ENCODE measurements at places on chromosomes 11 and 22.

DNA sequence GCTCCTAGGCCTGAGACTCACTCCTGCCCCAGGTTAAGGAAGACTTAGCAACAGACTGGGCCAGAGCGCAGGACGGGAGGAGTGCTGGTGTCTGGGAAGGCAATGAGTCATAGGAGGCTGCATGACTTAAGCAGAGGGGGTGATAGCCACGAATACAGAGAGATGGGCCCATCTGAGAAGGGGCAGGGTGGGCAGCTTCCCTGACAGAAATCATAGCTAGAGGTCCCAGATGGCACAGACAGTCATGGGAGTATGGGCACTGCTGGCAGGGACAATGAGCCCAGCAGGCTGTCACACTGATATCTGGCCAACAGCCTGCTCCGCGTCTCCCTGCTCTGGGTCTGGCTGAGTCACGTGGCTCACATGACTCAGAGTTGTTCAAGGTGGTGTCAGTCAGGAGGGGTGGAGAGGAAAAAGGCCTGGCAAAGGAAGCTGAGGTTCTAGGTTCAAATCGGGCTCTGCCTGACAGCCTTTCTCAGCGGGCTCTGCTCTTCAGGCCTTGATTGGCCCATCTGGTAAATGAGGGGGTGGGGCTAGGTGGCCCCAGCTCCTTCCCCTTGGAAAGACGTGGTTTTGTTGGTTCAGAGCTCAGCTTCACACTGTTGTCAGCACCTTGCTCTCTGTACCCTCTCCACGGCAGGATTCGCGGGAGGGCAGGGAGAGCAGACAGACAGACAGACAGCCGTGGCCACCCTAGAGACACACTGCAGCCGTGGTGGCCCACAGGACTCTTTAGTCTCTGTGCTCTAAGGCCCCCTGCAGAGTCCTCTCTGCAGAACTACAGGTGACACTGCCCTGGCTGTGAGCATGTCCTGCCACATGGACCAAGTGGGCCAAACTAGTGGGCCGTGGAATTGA is 47.8 kb downstream of the DBX1 start:
- no peak for DNase-seq

DNA sequence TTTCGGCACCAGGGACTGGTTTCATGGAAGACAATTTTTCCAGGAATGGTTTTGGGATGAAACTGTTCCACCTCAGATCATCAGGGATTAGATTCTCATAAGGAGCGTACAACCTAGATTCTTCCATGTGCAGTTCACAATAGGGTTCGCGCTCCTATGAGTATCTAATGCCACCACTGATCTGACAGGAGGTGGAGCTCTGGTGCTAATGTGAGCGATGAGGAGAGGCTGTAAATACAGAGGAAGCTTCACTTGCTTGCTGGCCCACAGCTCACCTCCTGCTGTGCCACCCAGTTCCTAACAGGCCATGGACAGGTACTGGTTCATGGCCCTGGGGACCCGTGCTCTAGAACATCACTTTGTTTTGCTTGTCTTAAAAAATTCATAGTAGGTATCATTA is 41.8 kb upstream of the AMPD3 start:
- peak; percentile 35 for DNase-seq

- no peak for DNase-seq
These were observed 2.8 kb downstream of the KCTD14 start for GRCh38 chr11:78020246-78020645.

DNA sequence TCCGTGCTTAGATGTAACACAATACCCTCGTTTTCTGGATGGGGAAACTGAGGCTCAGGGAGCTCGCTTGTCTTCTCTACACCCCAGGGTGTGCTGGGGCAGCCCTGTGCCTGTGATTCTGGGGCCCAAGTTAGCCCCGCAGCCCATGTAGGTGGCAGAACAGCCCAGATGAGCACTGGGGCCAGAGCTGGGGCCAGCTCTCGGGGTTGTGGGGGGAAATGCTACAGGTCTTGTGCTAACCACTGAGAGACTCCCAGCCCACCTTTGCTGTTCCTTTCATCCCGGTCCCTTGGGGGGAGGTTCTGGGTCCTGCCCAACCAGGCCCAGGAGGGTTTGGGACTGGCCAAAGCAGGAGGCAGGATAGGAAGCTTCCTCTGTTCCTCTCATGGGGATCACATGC is 13.5 kb downstream of the MYEOV start:
- no peak for DNase-seq

DNA sequence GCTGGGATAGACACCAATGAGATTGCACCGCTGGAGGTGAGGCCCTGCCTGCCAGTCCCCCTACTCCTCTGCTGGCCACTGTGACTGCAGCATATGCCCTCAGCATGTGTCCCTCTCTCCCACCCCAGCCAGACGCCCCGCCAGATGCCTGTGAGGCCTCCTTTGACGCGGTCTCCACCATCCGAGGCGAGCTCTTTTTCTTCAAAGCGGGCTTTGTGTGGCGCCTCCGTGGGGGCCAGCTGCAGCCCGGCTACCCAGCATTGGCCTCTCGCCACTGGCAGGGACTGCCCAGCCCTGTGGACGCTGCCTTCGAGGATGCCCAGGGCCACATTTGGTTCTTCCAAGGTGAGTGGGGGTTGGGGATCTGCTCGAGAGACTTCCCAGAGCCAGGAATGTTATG is 5.7 kb upstream of the SMARCB1 start:
- no peak for DNase-seq
